ENCODE measurements at places on chromosomes 5 and 9.

GRCh38 chr5:91357806-91358205 lies 25.3 kb downstream of the ARRDC3 start:
- no peak for DNase-seq

GRCh38 chr5:84724683-84725082 lies 340.0 kb upstream of the EDIL3 start:
- no peak for DNase-seq

DNA sequence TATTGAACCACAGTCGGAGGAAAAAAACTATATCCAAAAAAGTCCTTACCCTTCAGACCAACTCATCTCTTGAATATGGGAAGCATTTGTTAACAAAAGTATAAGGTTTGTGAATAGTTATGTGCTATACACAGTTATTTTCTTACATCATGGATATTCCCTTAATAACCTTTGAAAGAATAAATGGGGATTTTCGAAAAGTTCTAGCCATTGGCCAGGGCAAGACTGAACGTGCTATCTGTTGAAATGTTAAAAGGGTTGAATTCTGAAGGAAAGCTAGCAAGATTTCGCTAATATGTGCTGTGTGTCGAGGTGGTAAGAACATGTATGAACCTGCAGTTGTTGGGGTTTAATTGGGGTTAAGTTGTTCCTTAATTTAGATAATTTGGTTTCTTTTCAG lies 140.8 kb downstream of the SMARCA2 start:
- no peak for DNase-seq

GRCh38 chr9:72581694-72582093 lies 60.3 kb downstream of the TMC1 start:
- no peak for DNase-seq

GRCh38 chr5:172439785-172440477 lies 14.4 kb downstream of the SH3PXD2B start:
- peak; percentile 88 for DNase-seq

GRCh38 chr9:94821098-94821887 lies 94.8 kb downstream of the AOPEP start:
- no peak for DNase-seq

GRCh38 chr5:9441610-9442009 lies 104.3 kb downstream of the SEMA5A start:
- DNase-seq: no peak

- DNase-seq: no peak
These were observed 464.1 kb upstream of the KLF4 start for GRCh38 chr9:107953556-107954125.

- DNase-seq: no peak
These were observed 48.1 kb downstream of the TEK start for GRCh38 chr9:27157097-27157496.

DNA sequence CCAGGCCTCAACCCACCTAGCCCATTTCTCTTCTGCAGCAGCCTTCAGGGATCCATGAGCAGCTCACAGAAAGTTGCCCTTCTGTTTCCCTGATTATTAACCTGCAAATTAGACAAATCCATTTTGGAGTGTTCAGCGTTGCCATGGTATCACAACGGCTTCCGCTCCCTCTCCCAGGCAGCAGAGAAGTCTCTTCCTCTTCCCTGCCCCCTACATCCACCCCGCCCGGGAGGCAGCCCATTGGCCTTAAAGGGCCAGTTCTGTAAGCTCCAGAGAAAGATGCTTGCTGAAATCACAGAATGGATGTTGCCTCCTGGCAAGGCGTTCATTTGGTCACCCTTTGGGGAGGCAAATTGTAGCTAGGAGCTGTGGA lies 47.7 kb upstream of the BOD1 start:
- DNase-seq: no peak

DNA sequence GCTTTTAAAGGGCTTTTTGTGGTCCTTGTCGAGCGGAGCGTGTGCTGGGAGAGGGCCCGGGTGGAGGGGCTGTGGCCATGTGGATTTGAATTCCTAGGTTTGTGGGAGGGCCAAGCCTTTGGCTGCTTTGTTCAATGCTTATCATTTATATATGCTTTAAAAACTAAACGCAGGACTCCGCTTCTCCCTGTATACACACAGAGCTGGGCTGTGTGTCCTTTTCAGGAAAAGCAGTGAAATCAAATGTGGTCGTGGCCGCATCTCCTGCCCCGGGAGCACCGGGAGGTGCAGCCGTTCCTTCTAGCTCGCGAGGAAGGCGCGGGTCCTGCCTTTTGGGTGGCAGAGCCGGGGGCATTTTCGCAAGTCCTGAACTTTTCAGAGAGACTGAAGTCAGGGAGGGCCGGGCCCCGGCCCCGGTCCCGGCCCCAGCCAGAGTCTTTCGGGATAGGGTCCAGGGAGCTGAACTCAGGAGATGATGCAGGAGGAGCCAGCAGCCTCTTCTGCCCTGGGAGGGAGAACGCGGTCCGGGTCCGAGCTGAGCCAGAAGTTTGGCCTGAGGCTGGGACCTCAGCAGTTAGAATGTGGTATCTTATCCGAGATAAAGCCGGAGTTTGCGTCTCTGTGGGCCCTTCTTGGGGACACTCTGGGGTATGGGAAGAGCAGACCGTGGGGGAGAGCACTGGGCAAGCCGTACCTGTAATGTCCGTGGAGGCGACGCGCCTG lies 158.8 kb downstream of the C9orf152 start:
- no peak for DNase-seq

- DNase-seq: no peak
These were observed 186.6 kb downstream of the CRB2 start for GRCh38 chr9:123542435-123543225.

DNA sequence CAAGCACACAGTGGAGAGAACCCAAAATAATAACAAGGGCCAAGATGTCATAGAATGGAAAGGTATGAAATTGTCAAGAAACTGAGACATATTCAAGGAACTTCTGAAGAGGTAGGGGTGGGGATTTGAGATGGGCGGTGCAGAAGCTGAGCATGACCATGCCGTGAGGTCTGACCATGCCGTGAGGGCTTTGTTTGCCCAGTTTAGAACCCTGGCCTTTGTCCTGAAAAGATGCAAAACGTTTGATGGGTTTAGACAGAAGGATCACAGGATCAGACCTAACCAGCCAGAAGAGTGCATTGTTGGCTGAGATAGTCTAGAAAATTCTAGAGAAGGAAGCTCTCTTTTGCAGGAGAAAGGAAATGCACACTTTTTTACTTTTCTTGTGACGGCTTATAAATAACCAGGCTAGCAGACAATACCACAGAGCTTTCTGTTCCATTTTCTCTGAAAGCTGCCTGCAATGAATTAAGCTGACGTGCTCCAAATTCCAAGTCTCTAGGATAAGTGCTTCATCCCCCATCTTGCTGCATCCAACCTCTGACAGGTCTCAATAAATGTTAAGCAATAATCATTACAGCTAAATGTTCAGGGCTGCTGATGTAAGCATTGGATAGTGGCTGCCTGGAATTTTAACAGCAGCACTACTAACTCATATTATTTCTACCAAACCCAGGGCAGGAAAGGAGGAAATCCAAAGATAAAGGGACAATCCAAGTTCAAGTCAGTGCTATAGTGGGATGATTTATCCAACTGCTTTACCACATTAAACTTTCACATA lies 110.9 kb upstream of the IL6ST start:
- no peak for DNase-seq

DNA sequence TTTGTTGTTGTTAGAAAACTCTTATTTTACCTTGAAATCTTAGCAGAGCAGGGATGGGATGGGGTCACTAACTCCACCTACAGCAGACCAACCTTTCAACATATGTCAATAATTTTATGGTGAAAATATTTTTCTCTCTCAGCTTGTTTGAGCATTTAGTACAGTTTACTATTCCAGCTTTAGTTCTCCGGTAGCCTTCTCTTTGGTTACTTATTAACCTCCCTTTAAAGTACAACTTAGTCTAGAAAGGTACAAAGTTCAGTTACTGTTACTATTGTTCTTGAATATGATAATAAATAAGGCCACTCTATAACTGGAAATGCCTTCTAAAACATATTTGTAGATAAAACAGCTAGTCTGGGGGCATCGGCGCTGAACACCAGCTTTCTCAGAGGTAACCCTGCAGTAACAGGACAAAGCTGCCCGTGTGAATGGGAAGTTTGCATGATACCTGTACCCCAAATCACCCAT lies 233.3 kb downstream of the PCSK1 start:
- DNase-seq: no peak

DNA sequence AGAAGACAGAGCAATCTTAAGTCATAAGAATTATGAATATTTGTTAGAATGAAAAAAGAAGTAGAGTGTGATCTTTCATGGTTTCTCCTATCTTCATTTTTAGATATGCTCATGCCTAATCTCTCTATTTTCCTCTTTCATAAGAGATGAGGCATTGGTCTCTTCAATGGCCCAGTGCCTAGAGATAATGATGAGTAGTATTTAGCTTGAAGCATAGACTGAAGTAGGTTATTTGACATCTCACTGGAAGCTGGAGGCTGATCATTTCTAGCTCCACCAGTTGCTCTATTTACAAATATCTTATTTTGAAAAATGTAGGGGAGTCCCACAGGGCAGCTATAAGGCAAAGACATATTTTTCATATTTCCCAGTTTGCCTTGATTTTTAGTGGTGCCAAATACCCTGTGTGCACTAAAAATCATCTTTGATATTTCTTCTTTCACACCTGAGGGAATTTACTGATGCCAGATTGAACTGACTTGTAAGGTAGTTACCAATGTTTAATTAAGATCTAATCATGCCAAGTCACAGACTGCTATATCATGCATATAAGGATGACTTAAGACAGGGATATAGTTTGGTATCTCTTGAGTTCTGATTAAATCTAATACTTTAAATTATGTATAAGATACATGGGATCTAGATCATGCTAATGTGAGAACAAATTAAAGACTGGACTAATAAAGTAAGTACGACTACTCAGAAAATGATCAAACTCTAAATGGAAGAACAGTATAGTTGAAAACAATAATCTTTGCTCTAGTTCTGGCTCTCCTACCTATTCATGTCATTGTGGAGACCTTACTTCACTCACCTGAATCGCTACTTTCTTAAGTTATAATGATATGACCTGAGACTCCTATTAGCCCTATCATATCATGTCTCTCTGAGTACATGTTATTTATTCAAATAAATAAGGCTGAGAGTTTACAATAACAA lies 108.2 kb upstream of the IFNE start:
- no peak for DNase-seq

GRCh38 chr5:62948301-62948700 lies 369.7 kb downstream of the LRRC70 start:
- DNase-seq: no peak

DNA sequence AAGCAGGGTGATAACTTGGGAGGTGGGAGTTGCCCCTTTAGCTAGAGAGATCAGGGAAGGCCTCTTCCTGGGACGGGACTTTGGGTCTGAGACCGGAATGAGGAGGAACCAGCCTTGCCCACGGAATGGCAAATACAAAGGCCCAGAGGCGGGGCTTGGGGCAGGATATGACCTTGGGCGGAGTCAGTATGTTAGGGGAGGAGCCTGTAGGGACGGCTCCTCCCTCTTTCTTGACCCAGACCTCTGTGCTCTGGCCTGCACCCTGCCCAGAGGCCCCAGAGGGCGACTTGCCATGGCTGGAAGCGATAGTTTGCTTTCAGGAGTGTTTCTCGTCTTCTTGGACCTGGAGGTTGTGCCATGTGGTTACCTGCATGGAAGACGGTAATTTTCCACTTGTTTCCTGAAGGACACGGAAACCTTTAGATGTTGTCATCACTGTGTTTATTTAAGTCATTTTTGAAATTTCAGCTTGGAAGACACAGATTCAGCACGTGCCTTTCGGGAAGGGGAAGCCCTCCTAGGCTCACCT lies 85.6 kb downstream of the DAB2IP start:
- DNase-seq: no peak

DNA sequence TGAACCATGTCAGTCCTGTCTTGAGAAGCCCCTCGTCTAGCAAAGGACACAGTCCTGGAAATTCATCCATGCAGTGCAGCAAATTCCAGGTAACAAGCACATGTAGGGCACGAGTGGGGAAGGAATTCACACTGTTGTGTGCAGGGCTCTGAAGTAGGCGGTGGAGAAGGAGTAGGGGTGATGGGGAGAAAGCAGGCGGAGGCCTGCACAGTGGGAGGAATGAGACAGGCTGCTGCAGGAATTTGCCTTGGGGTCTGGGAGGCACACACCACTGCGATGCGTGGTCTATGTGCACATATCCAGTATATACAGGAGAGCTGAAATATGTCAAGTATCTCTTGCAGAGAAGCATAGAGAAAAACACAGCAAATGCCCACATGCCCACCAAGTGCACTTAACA lies 249.2 kb upstream of the IRX2 start:
- no peak for DNase-seq

DNA sequence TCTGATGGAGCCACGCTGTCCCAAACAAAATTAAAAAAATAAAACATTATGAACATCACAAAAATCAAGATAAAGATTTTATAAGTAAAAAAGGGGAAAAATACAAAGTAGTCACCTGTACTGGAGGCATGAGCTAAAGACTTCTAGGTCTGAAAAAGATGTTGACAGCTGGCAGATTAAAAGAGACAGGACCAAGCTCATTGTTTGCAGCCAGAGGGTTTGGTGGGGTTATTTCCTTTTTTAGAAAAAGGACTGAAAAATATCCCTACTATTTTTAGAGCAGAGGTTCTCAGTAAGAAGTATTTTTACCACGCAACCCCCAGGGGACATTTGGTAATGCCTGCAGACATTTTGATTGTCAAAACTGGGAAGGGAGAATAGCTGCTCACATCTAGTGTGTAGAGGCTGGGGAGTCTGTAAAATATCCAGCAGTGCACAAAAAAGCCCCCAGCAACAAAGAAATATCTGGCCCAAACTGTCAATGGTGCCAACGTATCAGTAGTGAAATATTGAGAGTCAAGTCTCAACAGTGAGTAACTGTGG lies 353.4 kb downstream of the TLE1 start:
- no peak for DNase-seq

GRCh38 chr9:127418037-127418471 lies 6.1 kb upstream of the ZNF79 start:
- no peak for DNase-seq

DNA sequence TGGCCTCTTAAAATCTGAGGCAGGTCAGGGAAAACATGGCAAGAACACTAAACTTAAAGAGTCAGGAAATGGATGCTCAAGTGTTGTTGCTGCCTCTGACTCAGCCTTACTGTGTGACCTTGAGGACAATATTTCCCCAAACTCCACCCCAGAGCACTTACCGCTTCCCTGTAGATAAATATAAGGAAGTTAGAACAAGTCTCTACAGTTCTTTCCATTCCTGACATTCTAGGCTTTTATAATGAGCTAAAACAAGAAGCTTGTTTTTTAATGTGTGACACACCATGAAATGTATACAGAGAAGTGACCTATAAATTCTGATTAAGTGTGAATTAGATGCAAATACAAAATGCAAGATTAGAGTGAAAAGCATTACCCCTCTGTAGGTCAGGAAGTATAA lies 129.3 kb downstream of the GRIA1 start:
- DNase-seq: no peak

GRCh38 chr5:105917189-105917588 lies 1753.5 kb downstream of the EFNA5 start:
- DNase-seq: no peak

GRCh38 chr5:14871214-14872069 lies at the start of gene ANKH:
TSS of gene ANKH (minus strand) at chr5:14871778. CDS start at chr5:14871447, 331 bp downstream.
- peak; percentile 92 for DNase-seq

- DNase-seq: no peak
These were observed 22.5 kb downstream of the TPPP start for GRCh38 chr5:670396-671270.

GRCh38 chr9:29555502-29555901 lies 1982.2 kb upstream of the C9orf72 start:
- no peak for DNase-seq

Data from posterior cingulate gyrus (tissue), 11 donors.